Activated CD4-positive, alpha-beta memory T cell treated with anti-CD3 and anti-CD28 coated beads, Interleukin-2, amount 10 ng/mL, durations not matched to agents 7 days and 5 days (primary cell): ENCODE measurements at places on chromosomes 1 and 21. TPM values are rescaled to one million over a fixed set of nuclear protein-coding genes. Genes with fewer than 3 reads are reported as not detected.

DNA sequence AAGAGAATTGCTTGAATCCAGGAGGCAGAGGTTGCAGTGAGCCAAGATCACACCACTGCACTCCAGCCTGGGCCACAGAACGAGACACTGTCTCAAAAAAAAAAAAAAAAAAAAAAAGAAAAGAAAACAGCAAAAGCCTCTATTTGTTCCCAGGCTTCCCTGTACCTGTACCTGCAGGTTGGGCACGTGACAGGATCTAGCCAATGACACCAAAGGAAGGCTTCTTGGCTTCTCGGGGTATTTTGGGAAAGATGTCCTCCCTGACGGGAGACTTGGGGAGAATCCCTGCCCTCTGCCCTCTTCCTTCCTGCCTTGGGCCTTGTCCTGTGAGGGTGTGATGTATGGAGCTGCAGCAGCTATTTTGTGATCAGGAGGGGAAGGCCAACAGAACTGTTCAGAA, 22.8 kb downstream of the TMCO4 start:
- DNase-seq, result no peak

DNA sequence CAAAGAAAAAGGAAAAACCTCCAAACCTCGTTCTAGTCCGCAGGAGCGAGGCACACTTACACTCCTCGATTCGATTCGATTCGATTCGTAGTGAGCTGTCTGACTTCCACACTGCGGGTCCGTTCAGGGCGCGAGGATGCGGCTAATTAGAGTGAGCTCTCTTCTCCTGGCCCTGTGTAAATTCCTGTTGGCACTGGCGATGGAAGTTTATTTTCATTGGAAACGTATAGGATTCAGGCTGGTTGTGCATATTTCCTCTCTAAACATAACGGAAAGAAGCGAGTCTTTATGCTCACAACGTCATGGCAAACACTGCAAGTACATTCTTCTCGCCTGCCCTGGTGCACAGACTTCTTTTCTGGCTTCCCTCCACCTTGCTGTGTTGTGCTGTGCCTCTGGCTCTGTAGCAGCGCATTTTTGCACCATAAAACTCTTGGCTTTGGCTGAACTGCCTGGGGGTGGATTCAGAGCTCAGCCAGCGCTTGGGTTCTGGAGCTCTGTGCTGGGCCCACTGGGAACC, 2.7 kb downstream of the HUNK start:
- DNase-seq, result no peak

- DNase-seq, result no peak
Measured at GRCh38 chr21:44948426-44949120, 8.7 kb downstream of the SLX9 start.

DNA sequence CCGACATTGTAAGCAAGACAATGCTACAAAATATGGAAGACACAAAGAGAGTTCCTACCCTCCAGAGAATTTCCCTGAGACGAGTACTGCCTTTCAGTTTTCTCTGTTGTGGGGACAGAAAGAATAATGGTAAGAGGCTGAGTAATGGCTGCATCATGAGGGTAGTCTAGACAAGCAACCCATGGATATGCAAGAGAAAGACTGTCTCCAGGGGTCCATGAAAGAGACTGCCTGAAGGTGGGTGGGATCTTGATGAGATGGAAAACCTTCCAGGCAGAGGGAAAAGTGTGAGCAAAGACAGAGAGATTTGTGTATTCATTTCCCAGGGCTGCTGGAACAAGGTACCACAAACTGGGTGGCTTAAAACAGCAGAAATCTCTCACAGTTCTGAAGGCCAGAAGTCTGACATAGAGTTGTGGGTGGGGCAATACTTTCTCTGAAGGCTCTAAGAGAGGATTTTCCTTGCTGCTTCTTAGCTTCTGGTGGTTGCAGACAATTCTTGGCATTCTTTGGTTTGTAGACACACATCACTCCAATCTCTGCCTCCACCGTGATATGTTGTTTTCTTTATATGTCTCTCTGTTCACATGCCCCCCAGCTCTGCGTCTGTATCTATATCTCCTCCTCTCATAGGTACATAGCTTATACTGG, 41.4 kb downstream of the ANP32E start:
- no peak for DNase-seq

DNA sequence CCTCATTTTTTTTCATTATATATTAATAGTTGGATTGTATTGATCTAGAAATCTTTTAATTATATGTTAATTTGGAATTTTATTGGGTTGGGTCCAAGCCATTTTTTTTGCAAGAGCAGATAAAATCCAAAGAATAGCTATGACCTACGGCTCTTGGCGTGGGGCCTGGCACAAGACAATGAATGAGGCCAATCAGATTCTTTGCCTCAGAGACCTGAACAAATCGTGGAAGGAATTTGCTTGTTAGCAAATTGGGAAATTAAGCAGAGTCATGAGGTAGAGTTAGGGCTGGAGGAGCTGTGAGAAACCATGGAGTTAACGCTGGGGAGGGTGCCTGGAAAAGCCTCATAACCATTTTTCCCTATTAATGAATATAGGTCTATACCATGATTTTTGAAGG, 40.1 kb downstream of the CAMSAP2 start:
- DNase-seq, result no peak

DNA sequence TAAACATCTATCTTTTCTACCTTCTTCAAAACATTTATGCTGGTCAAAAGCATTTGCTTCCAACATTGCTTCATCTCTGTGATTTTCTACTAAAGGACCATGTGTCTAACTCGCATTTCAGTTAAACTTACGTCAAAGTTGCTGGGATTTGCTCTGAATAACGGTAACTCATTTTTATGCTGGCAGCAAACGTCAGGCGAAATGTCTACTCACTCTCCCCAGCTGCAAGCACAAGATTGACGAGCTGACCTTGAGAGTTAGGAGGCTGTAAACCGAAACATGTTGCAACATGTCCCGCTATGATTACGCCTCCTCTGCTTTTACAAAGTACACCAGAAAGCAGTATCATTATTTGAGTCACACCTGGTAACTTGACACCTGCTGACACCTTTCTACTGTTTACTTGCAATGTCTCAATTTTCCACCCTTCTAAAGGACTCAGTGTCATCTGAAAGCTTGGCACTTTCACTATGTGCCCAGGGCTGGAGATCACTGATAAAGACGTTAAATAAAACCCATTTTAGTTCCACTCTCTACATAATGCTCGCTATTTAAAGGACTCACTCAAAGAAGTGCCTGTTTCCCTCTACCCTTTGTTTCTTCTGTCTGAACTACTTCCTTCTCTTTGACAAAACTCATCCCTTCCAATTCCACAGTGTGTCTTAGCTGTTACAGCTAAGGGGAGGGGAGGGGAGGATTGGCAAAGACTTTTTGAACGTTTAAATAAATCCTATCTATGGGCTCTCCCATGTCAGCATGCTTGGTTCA, 111.9 kb downstream of the PTPN14 start:
- DNase-seq, result peak; percentile 54

GRCh38 chr1:63943393-63943792, 169.6 kb downstream of the ROR1 start:
- no peak for DNase-seq

- no peak for DNase-seq
Measured at GRCh38 chr1:239126884-239127283, 259.5 kb upstream of the CHRM3 start.

Gene PDZK1IP1
- not detected for total RNA-seq

Gene HMGCS2
- total RNA-seq, result not detected

Gene BLZF1
- total RNA-seq, result 48.1 TPM
